ENCODE measurements at places on chromosomes 16 and 17.

- no peak for DNase-seq
Observed at GRCh38 chr17:29243792-29244191, 2.9 kb upstream of the CRYBA1 start.

GRCh38 chr16:66295213-66295612 is 71.3 kb upstream of the CDH5 start:
- no peak for DNase-seq

DNA sequence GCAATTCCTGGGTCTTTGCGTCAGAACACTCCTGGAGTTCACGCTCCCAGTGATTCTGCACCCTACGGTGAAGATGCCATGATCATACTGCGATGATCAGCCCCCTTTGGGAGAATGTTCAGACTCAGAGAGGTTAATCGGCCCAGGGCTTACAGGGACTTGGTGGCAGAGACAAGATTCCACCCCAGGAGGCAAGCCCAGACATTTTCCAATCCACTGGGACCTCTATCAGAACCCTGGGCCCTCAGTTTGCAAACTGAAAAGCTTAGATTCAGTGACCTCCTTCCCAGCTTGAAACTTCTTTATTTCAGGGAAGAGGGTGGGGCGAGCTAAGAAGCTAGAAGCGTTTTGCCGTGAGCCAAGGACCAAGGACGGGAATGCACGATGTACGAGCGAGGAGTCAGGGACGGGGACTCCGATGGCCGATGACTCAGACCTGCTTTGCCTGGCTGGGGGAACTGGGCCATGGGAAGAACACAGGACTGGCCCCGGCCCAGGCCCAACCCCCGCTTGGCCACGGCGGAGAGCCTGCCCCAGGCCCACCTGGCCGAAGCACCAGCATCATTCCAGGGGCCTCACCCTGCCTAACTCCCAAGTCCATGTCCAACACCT is 34.7 kb downstream of the SOCS3 start:
- DNase-seq: no peak

DNA sequence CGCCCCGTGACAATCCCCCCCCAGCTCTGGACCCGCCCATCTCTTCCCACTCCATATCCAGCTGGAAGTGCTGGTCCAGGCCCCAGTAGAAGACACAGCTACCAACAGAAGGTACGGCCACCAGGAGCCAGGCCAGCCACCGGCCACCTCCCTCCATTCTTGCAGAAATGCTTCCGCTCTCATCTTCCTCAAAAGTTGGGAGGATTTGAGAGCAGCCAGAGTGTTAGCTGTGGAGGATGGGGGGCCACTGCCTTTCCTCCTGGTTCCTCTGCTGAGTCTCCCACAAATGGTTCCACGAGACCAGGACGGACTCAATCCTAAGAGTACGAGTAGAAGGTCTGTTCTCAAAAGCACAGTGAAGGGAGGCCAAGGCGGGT is 78.3 kb downstream of the GAS7 start:
- DNase-seq: no peak

GRCh38 chr17:39105705-39106104 is 45.7 kb downstream of the PLXDC1 start:
- no peak for DNase-seq

GRCh38 chr17:81831957-81832607 is 1.0 kb downstream of the MCRIP1 start:
- DNase-seq: no peak

DNA sequence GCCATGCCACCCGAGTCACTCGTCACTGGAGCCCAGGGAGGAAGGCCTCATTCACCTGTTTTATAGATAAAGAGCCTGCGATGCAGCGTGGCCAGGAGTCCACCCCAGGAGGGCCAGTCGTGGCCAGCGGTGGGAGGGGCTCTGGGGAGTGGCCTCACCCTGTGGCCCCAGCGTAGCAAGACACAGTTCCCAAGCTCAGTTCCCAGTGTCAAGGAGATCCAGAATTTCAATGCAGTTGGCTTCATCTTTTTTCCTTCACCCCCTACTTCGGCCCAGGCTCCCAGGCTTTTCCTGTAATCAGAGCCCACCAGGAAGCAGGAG is 84.0 kb downstream of the ABR start:
- DNase-seq: no peak

GRCh38 chr17:15957206-15957605 is 12.3 kb downstream of the ADORA2B start:
- no peak for DNase-seq

DNA sequence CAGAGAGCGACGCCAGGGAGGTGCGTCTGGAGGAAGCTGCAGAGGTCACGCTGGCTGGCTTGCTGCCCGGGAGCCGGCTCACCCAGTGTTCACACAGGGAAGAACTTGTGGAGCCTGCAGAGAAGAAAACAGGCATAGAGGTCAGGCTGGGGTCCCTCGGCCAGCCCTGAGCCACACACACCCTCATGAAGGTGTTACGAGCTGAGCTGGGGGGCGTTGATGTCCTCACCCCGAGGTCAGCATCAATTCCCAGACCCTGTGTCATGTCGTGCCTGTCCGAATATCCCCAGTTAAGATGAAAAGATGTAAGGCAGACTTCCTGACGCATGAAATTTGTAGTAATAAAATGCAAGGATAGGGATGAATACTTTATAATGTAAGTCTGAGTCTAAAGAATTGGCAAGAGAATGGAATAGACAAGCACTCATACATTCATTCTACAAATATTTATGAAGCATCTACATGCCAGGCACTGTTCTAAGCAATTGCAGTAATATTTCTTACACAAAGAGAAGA is 77.1 kb downstream of the USP31 start:
- no peak for DNase-seq

DNA sequence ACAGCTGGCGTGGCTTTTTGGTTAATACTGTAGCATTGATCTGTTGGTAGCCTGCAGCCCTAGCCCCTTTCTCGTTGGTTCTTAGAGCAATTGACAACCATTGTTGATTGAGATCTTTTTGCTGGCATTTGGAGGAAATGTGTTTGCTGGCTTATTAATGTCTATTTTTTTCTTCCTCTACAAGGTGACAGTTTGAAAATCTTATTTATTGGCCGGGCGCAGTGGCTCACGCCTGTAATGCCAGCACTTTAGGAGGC is 1.8 kb downstream of the ATXN2L start:
- DNase-seq: no peak

DNA sequence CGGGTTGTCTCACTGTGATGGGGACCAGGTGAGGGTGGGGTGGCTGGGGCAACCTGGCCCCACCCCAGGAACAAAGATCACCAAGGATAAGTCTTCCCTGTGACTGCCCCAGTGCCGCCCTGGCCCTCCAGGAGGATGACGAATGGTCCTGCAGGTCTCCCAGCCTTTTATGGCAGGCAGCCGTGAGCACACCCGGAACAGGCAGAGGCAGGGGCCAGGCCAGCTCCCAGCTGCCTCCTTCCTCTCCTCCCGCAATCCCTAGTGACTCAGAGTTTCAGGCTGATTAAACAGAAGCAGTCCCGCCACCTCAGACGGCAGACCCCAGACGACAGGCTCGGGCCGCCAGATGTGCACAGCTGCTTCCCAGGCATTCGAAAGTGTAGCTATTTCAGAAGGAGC is 13.3 kb downstream of the JUP start:
- no peak for DNase-seq

DNA sequence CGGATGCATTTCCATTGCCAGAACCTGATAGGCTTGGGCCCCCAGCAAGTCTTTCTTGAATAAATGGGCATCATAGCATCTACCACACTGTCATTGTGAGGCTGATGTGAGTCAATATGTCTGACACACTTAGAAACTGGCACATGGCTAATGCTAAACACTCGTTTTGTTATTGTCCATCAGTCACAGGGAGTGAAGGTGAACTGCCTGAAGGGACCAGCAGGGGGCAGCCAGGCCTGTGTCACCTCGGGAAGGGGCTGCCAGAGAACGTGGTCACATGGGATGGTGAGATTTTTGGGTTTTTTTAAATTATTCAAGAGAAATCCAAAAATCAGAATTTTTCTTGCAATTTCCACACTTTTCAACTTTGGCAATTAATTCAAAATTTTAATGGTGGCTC is 831 bp upstream of the RCVRN start:
- DNase-seq: no peak

DNA sequence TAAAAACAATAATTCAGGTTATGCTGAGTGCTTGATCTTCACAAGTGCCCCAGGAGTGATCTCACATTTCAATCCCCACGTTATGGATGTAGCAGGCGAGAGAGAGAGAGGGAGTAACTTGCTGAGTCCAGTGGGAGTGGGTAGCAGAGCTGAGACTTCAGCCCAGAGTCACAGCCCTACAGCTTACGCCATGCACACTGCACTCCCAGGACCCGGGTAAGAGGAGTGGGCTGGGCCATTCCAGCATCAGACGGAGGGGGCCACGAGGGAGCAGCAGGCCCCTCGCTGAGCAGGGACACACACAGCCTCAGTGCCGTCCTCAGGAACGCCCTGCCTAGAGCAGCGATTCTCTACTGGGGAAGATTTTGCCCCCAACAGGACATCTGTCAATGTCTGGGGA is 9.8 kb upstream of the KIF19 start:
- DNase-seq: no peak

GRCh38 chr16:66344533-66345145 is 21.9 kb upstream of the CDH5 start:
- no peak for DNase-seq

- DNase-seq: no peak
Observed at GRCh38 chr17:79777120-79777893, 641 bp upstream of the CBX2 start.

DNA sequence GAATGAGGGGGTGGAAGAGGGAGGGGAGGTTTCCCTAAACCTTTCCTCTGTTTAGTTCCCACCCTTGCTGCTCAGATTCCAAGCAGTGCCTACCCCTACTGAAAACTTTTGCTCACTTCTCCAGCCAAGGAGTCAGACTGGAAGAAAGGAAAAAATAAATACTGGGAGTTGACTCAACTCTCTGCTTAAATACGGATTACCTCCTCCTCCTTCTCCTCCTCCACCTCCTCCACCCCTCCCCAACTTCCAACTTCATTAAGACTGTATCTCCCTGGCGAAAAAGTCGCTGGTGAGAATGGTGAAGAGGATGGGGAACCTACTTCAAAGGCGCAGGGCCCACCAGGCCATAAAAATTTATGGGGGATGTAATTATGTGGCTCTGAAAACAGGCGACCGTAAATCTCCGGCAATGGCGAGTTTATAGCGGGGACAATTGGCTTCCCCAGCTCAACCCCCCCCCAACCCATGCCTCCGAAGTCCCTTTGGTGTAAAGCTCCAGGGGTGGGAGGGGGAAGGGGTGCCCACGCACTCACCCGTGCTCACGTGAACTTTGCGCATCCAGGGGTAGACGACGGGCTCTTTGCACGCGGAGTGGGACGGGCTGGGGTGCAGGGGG is 712 bp downstream of the HOXB4 start:
- DNase-seq: no peak

- no peak for DNase-seq
Observed at GRCh38 chr17:63294776-63295175, 151.3 kb downstream of the CYB561 start.

- DNase-seq: no peak
Observed at GRCh38 chr17:72259922-72260321, 139.1 kb downstream of the SOX9 start.

DNA sequence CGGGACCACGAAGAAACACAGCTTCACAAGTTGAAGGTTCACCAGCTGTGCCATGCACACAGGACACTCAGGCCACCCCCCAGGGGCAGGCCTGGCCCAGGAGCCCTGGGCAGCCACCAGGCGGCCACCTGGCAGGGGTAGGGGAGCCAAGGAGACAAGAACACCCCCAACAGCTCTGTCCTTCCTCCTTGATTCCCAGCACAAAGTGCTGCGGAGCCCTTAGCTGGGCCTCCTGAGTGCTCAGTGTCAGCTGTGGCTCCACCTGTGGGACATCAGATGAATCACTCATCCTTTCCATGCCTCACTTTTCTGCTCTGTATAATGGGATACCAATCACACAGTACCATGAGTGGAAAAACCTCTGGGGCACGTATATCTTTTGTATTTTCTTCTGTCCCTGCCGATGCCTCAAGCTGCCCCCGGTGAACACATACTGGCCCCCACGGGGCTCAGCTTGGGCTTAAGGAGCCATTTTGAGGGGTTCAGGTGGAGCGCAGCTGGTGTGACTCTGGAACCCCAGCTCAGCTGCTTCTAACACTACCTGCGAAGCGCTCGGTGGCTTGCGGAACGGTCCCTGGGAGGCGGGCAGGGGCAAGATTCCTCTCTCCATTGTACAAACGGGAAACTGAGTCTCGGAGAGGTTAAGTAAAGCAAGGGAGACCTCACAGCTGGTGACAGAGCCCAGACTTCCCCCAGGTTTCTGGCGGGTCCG is 12.0 kb downstream of the GALK1 start:
- DNase-seq: no peak

DNA sequence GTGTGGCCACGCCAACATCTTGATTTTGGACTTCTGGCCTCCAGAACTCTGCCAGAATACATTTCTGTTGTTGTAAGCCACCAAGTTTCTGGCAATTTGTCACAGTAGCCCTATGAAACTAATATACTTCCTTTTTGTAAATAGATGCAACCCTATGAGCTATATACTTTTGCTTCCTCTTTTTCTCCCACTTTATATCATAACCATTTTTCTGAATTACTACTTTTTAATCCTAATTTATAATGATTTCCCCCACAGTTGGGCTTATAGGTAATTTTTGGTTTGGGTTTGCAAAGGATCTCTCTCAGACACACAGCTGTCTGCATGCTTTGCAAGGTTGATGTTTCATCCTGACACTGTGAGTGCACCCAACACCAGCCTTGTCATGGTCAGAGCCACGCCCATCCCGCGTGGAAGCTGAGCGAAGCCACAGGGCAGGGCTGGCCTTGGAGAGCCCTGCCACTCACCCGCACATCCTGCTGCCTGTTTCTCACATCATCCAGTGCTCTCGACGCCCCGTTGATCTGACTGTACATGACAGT is 5.8 kb downstream of the TRIM25 start:
- DNase-seq: no peak

GRCh38 chr16:69095193-69095592 is 10.3 kb upstream of the HAS3 start:
- DNase-seq: no peak

DNA sequence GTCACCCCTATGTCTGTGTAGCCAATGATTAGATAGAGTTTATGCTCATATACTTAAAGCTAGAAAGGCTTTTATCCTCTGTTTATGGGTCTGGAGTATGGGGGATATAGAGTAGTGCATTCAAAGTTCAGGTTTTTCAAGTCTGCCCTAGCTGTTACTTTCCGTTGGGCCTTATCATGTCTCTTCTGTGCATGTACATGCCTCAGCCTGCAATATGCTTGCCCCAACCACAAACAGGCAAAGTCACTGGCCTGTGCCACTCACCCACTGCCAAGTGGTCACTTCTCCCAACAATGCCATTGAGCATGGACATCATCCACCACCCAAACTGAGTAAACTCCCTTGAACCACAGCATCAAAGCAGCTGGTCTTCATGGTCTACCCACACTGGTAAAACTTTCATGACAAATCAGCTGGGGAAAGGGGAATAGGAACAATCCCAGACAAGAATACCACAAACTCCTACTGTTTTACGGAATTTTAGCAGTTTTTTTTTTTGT is 70.3 kb upstream of the C17orf78 start:
- no peak for DNase-seq

- no peak for DNase-seq
Observed at GRCh38 chr16:57446531-57447185, 527 bp downstream of the CIAPIN1 start.

DNA sequence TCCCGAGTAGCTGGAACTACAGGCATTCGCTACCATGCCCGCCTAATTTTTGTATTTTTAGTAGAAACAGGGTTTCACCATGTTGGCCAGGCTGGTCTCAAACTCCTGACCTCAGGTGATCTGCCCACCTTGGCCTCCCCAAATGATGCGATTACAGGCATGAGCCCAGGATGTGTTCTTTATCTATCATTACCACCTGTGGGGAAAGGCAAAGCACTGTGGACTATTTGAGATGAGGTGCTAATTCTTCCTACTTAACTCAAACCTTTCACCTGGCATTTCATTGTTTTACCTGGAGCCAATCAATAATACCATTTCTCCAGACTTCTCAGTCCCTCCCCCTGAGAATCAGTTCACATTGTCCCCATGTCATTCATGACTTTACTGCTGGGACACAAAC is 20.4 kb upstream of the PPM1D start:
- DNase-seq: no peak

Data from esophagus squamous epithelium (tissue), 5 donors.